ENCODE measurements at places on chromosomes 4 and X.

- no peak for DNase-seq
These were observed 165.3 kb upstream of the PPP1R2C start for GRCh38 chrX:42943051-42943974.

- no peak for DNase-seq
These were observed 76.5 kb downstream of the HAUS3 start for GRCh38 chr4:2165391-2165790.

DNA sequence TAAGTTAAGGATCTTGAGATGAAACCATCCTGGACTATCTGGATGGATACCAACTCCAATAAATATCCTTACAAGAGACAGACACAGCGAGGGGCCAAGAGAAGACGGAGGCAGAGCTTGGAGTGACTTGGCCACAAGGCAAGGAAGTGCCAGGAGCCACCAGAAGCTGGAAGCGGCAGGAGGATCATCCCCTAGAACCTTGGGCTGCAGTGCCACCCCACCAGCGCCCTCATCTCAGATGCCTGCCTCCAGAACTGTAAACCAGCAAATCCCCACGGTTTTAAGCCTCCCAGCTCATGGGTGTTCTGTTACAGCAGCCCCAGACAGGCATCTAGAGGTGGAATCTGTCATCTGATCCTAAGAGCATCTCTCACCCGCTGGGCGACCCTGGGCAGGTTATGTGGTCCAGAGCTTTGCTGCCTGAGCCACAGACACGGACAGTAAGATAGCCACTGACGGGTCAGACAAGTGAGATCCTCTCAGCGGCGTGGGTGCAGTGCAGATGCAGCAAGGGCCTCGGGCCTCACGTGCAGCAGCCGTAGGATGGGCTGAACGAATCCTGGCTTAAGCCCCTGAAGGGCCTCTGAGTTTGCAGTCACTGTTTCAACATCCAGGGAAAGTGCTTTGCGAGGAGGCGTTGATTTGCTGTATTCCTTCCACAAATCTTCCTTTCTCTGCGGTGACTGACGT lies 25.1 kb upstream of the MXD4 start:
- no peak for DNase-seq

- no peak for DNase-seq
These were observed 22.0 kb downstream of the FAM133A start for GRCh38 chrX:93695981-93696380.

DNA sequence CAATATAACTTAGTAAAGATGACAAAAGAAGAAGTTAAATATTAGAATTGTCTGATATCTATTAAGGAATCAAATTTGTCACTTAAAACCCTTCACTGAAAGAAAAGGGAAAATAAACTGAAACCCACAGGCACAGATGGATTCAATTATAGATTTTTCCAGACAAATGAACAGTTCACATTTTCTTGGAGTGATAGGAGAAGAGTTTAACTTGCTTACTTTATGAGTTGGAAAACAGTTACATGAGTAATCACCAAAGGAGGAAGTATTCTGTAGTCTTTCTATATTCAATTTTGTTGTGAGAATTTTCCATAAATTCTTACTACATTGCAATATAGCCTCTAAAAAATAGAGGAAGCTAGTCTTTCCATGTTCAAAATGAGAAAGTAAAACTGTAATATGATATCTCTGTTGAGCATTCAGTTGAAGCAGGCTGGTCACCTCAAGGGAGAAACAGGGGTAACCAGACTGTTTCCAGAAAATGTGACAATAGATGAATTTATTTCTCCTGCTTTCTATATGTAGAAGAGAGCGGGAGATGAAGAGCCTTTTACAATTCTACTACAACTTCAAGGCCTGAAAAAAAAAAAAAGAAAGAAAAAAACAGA lies 330.3 kb upstream of the EPHA5 start:
- DNase-seq = no peak
